ENCODE measurements at places on chromosomes 6 and 20. TPM values are rescaled to one million over a fixed set of nuclear protein-coding genes. Genes with fewer than 3 reads are reported as not detected.

- DNase-seq, result no peak
Measured at GRCh38 chr6:41427642-41428335, 92.4 kb downstream of the NCR2 start.

DNA sequence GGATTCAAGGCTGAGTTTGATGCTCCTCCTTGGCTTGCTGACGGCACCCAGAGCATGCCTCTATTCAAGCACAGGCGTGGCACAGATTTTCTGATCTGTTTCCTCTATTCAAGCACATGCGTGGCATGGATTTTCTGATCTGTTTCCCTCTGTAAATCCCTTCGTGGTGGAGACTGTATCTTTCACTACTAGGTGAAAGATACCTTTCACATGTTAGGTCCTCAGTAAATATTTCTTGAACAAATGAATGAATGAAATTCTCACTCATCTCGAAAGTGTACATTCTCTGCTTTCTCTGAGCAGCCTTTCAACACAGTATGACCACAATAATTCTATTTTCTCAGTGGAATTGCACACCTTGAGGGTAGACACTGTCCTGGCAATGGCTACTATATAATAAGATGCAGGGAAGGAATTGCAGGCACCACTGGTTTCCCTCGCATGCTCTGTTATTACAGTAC, 72.6 kb upstream of the F13A1 start:
- no peak for DNase-seq

GRCh38 chr20:31842471-31843157, 2.8 kb downstream of the FOXS1 start:
- peak; percentile 59 for DNase-seq

GRCh38 chr6:150857062-150857944, 8.2 kb upstream of the MTHFD1L start:
- peak; percentile 100 for DNase-seq

DNA sequence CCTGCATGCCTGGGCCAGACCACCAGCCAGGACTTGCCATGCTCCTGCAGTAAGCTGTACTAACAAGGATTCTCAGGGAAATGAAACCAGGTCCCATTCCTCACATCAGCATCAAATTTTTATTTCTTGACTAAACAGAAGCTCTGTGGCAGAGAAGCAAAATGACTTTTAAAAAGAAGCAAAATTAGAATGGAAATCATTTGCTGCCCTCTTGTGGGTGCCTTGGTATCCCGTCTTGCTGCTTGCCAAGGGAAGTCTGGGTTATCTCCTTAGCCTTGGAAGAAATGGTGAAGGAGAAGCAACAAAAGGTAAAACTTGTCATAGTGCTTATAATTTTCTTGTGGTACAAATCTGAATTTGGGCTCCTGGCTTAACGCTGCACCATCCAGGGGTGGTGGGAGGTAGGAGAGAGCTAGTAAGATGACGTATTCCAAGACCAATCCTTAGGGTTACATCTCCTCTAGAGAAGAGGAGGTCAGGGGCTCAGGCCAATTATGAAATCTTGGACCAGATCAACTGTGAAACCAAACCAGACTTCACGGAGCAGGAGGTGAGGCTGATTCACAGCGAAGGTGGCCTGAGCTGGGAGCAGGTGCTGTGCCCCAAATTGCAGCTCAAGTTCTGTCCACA, 107.5 kb downstream of the FAXC start:
- DNase-seq, result peak; percentile 40

LRP11 gene
- total RNA-seq, result 74.7 TPM

SEC63 gene
- 8.6 TPM for total RNA-seq

CD24 gene
- 0.28 TPM for total RNA-seq

BEND3 gene
- 1.8 TPM for total RNA-seq

STX11 gene
- 0.54 TPM for total RNA-seq

CAGE1 gene
- not detected for total RNA-seq

GNAS-AS1 gene
- total RNA-seq, result 0.83 TPM

Measured in IMR-90 (cell line).